NCI-H1092 (cell line): ENCODE measurements at places on chromosomes 1 and 21.
A peak's percentile ranks its signal among the peaks of the same experiment; 100 is the strongest.

GRCh38 chr1:223340637-223341036, 23.3 kb downstream of the SUSD4 start:
- DNase-seq = no peak

GRCh38 chr1:30409476-30410152, 313.8 kb downstream of the MATN1 start:
- no peak for DNase-seq

- DNase-seq = no peak
These were observed 56.9 kb upstream of the TRIM67 start for GRCh38 chr1:231104917-231105316.

GRCh38 chr1:32005522-32005921, 8.1 kb upstream of the KHDRBS1 start:
- DNase-seq = no peak

GRCh38 chr1:178768423-178768822, 43.4 kb downstream of the RALGPS2 start:
- DNase-seq = peak; percentile 7

GRCh38 chr1:175848329-175848728, 104.9 kb upstream of the TNR start:
- no peak for DNase-seq

GRCh38 chr1:182677397-182678098, 6.8 kb downstream of the RGS8 start:
- no peak for DNase-seq

DNA sequence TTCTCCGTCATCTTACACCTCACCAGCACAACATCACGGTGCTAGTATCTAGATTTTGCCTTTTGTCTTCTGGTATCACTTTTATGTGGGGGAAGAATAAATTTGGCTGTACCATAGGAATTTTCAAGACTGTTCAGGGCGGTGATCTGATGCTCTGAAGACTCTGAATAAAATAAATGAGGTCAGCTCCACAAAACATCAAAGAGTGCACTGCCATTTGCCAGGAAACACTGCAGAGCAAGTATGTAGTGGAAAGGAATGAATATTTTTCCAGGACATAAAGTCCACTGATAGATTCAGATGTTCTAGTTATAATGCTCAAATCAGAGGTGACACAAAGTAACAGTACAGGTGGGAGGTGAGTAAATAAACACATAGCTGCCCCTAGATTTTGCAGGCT, 56.3 kb downstream of the ZP4 start:
- DNase-seq = no peak

- DNase-seq = no peak
These were observed 152.0 kb upstream of the HMCN1 start for GRCh38 chr1:185581961-185582725.

DNA sequence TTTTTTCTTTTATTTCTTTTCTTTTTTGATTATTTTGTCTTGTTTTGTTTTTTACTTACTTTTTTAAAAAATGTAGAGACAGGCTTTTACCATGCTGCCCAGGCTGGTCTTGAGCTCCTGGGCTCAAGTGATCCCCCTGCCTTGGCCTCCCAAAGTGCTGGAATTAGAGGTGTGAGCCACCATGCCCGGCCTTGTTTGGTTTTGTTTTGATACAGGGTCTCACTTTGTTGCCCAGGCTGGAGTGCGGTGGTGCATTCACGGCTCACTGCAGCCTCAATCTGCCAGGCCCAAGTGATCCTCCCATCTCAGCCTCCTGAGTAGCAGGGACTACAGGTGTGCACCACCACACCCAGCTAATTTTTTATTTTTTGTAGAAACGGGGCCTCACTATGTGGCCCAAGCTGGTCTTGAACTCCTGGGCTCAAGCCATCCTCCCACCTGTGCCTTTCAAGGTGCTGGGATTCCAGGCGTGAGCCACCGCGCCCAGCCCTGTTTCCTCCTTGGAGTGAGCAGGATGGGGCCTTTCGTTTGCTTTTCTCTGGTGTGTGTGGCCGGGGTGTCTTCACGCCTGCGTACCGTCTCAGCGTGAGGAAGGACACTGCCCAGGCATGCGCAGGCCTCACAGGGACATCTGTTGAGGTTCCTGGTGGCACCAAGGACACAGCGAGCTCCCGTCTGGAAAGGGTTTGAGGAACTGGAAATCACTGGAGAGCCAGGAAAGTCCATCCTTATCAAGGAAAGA, 15.5 kb downstream of the SLC45A1 start:
- DNase-seq = no peak

DNA sequence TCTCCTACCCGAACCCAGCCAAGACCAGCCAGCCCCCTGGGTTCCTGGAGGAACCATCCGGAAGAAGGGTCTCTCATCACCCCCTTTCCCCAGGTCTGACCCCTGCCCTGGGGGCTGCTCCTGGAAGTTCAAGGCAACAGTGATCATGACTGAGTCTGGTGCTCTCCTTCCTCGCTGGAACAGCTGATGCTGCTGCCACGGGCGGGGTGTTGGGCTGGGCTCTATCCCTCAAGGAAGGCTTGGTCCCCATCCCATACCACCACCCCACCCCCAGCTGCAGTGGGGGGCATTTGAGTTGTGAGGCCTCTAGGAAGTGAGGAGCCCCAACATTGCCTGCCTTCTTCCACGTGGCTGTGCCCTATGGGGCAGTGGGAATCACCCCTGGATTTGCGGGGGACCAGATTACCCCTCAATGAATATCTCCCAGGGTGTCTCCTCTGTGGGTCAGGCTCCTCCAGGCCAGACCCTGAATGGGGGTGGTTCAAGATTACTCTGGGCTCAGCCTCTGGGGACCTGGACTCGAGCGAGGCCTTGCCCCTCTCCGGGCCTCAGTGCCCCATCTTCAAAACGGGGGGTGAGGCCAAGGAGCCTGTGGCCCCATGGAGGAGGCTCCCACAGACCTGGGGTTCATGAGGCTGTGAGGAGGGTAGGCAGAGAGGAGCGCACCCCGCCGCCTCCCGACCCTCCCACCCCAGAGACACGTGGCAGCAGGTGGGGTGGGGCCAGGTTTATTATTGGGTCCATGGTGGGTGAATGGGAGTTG, 2.8 kb downstream of the MASP2 start:
- no peak for DNase-seq

DNA sequence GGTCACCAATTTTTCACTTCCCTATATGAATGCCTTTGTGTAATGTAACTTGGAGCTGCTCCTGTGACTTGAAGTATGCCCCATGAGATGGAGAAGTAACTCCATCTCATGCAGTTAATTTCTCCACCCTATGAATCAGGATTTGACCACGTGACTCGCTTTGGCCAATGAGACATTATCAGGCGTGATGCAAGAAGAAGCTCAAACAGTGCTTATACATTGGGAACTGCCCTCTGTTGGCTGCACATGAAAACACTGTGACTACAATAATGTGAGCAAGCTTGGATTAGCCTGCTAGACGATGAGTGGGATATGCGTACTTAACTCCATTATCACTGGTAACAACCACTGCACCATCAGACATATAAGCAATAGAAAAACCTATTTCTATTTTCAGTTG, 684.4 kb downstream of the PLA2G4A start:
- no peak for DNase-seq

DNA sequence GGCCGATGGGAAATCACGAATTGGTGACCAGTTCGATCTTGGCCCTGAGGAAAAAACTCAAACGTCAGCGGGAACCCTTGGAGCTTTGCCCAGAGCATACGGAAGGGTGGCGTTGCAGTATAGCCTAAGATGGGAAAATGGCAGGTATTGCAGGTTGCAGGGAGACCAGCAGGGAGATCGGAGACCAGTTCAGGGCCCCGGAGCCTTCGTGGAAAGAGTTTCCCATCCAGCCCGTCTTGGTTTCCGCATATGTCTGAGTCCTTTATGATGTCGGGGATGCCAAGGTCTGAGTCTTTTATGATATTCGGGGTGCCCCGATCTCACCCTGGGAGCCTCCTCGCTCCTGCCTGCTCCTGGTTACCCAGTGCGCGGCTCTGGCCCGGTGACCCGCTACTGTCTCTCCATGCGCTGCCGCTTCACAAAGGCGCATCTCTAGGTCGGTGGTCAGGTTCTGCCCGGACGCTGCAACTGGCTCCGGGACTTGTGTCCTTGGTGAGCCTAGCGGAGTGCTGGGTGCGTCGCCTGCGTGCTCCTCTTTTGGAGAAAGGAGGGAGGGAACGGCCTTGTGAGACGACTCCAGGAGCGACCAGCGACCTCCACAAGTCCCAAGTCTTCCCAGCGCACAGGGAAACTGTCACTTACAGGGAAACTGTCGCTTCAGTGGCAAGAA, 94.2 kb downstream of the PRKAB2 start:
- no peak for DNase-seq

- DNase-seq = no peak
These were observed 6.5 kb downstream of the PGLYRP4 start for GRCh38 chr1:153342178-153342577.

- DNase-seq = no peak
These were observed 22.0 kb downstream of the SLC37A1 start for GRCh38 chr21:42535602-42536171.

- DNase-seq = peak; percentile 26
These were observed 17.0 kb downstream of the DHRS3 start for GRCh38 chr1:12600880-12601633.

GRCh38 chr1:966135-966703, at the start of gene PLEKHN1:
TSS of gene PLEKHN1 (plus strand) at chr1:966482. CDS start at chr1:966532, 50 bp downstream.
- DNase-seq = no peak

DNA sequence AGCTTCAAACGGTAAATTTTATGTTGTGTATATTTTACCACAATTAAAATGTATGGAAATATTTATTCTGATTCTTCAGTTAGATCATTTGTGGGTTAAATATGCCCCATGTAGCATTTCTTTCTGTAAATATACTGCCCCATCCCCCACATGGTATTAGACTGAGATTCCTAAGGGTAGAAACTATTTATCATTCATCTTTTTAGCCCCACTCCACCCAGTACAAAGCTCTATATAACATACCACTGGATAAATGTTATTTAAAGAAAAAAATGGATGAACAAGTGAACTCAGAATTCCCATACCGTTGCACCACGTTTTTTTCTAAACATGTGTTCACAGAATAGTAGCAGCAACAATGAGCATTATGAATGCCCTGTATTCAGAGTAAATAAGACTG, 234.0 kb upstream of the IRF2BP2 start:
- no peak for DNase-seq

DNA sequence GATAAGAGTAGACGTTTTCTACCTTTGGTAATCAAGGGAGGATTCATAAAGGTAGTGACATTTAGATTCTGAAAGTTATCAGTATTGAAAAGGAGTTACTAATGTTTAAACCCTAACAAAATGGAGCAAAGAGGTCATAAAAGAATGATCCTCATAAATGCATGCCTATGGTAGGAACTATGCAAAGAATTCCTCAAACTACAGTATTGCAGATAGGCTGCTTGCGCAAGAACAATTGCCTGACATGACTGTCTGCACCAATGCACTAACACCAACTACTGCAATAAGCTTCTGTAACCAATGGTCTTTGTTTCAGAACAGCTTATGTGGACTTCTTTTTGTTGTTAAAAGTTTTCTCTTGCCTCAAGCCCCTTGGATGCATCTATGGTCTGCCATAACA, 597.3 kb upstream of the ADGRL4 start:
- no peak for DNase-seq

GRCh38 chr1:59165353-59165752, 131.5 kb upstream of the FGGY start:
- no peak for DNase-seq

- DNase-seq = no peak
These were observed 26.4 kb upstream of the FOXE3 start for GRCh38 chr1:47389731-47390130.
